ENCODE measurements at places on chromosomes 1 and 21.

- DNase-seq: peak; percentile 57
These were observed 283.1 kb downstream of the GRIK1 start for GRCh38 chr21:29656504-29657239.

GRCh38 chr21:15063081-15063813 lies 1.6 kb downstream of the NRIP1 start:
- DNase-seq: no peak

- DNase-seq: no peak
These were observed 132.9 kb downstream of the SYT2 start for GRCh38 chr1:202577381-202577780.

DNA sequence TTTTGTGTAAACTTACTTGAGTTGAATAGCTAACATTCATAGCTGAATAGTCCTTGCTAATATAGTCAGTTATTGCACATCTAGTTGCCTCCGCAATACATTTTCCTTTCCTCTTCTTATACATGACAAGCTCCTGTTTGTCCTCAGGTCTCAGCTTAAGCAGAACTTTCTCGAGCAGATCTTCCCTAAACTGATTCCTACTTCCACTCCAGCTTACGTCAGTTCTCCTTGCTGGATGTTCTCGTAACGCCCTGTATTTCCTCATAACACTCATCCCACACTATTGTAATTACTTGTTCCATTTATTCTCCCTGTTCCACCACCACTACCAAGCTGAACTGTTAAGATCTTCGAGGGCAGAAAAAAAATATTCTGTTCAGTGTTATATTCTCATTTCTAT lies 15.1 kb upstream of the OMA1 start:
- DNase-seq: no peak

GRCh38 chr1:27366411-27367159 lies at the start of gene MAP3K6:
Gene MAP3K6, minus strand, starts transcription at chr1:27366961. Its CDS starts 364 bp downstream, at chr1:27366597.
- DNase-seq: peak; percentile 78

- DNase-seq: no peak
These were observed 113.9 kb upstream of the BACE2 start for GRCh38 chr21:41054018-41054578.

DNA sequence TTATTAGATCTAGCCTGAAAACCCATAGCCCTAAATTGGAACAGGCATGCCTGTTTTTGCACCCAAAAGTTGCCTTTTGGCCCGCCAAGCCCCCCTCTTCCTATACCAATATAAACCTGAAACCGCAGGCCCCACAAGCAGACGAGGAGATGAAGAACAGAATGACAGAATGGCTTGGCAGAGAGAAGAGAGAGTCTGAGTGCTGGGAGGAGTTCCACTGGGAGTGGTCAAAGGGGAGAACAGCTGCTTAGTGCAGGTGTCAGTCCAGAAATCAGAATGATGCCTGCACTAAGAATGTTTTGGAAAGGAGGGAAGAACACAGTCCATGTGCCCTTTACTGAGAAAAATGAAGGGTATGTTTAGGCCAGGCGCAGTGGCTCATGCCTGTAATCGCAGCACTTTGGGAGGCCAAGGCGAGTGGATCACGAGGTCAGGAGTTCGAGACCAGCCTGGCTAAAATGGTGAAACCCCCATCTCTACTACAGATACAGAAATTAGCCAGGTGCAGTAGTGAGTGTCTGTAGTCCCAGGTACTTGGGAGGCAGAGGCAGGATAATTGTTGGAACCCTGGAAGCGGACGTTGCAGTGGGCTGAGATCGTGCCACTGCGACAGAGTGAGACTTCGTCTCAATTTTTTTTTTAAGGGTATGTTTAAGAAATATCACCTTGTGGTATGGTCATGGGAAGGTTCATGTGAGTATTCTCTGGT lies 9.4 kb downstream of the DYRK1A start:
- DNase-seq: no peak

DNA sequence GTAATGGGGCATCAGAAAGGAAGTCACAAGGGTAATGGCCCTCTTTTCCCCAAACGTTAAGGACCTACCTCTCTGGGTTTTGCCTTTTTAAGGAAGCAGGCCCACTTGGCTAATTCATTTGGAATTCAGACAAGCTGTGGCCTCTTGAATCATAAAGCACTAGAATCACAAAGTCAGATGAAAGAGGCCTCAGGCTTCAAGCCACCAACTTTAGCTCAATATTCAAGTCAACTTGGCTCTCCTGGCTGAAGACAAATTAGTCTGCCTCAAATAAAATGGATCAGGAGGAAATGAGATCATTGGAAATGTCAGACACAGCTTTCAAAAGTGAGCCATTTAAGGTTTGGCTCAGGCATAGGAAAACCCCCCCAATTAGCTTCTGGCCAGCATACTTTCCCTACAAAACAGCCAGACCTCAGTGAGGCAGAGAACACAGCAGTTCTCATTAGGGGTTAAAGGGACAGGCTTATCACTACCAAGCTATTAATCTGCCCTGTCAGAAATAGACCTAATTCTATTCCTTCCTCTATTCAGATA lies 34.3 kb downstream of the SLC35D1 start:
- DNase-seq: no peak

- DNase-seq: no peak
These were observed 14.1 kb downstream of the DPYD start for GRCh38 chr1:97906567-97907241.

GRCh38 chr21:42266971-42267556 lies 48.1 kb downstream of the ABCG1 start:
- DNase-seq: no peak

DNA sequence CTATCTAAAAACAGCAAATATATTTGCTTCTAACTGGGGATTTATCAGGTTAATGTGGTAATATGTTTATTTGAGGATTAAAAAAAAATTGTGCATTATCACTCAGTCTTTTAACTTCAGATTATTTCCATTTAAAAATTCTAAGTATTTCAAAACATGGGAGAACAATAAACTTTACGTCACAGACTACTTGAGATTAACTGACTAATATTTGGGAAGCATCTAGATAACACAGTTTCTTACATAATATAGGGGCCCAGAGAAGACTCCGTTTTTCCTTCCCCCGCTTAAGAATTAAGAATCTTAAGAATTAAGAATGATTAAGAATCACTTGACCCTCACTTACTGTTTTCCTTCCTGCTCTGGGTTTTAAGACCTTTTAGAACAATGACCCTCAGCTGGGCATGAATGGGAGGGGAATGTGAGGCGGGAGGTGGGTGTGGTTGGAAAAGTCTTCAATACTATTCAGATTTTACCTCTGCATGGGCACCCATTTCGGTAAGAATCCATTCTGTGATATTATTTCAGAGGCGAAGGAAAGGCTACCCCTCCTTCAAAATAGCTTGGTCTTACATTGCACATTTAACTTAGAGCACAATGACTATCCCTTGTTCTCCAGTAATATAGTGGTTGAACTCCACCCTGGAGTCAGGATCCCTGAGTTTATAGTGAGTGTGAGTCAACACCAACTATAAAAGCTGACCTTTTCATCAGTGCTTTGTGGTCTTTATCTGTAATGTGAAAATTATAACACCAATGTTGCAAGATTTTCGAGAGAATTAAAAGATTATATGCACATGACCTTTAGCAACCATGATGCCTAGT lies 821.3 kb downstream of the USP25 start:
- DNase-seq: peak; percentile 56

GRCh38 chr1:155139895-155140629 lies at the start of gene DPM3:
Gene DPM3, minus strand, starts transcription at chr1:155140531. Its CDS starts 291 bp downstream, at chr1:155140240.
- peak; percentile 75 for DNase-seq

DNA sequence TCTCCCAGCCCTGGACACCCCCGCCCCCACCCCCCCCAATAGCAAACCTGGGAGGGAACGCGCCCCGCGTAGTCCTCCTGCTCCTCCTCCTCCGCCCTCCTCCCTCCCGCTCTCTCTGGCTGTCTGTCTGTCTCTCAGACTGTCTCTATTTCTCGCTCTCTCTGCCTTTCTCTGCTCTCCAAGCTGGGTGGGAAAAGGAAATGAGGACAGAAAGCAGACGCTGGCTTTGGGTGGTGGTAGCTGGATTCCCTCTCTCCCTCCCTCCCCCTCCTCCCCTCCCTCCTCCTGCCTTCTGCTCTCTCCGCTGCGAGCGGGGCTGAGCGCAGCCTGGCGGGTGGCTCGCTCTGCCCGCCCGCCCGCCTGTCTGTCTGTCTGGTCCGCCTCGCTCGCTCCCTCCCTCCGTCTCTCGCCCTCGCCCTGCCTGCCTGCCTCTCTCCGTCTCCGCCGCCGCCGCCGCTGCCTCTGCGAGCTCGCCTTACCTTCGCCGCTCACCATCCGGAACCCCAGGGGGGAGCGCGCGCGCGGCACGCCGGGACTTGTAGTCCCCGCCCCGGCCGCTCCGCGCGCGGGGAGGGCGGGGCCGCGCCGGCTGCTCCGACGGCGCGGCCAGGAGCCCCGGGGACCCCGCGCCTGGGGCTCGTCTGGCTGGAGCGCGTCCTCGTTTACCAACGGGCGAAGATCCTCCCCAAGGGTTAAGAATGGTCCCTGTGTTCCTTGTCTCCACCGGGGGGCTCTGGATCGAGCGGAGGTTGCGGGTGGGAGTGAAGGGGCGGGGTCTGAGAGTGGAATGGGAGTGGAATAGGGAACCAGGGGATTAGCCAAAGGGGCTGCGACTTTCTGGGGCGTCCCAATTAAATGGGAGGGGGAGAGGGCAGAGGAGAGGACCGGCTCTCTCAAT lies at the start of gene AHDC1:
TSS of gene AHDC1 (minus strand) at position 464 of the 898 bp plus-strand sequence. CDS start 52,029 bp downstream, outside the sequence.
- peak; percentile 85 for DNase-seq

- DNase-seq: no peak
These were observed 71.0 kb downstream of the RD3 start for GRCh38 chr1:211420845-211421454.

DNA sequence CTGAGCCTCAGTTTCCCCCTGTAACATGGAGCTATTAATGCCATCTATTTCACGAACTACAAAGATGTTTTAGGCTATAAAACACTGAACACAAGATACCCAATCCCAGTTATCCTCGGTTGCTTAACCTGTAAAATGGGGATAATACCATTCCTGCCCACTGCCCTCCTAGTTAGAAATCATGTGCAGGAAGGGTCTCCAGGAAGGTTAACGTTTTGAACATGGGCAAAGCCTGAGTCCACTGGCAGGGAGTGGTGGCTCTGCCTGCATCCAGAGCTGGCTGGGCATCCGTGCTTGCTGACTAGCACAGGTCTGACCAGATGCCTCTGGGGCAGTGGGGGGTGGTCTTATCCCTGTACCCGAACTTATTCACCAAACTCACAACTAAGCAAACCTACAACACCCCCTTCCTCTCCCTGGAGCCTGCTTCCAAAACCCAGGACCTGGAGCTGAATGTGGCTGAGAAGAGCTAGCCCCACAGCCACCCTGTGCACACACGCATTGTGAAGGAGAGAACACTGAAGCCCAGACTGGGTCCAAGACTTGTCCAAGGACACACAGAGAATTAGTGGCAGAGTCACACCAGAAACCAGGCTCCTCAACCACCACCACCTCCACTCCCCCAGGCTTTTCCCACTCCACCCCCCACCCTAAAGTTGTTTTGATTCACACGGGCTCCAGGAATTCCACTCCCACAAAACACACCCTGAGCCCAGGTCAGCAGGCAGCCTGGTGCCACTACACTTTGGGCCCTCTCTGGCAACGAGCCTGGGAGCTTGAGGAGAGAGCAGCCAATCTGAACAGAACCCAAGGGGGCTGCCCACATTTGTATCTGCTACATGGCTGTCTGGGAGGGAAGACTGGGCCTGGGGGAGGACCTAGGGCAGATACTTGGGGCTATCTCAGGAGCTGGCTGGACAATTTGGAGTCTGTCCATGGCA lies 1.6 kb downstream of the E2F2 start:
- peak; percentile 19 for DNase-seq

GRCh38 chr1:226691247-226691646 lies 47.8 kb downstream of the ITPKB start:
- no peak for DNase-seq
